ENCODE measurements at places on chromosomes 1 and 21.

GRCh38 chr1:233514946-233515391, 98.9 kb upstream of the KCNK1 start:
- no peak for DNase-seq

GRCh38 chr1:12380326-12381249, 150.8 kb downstream of the VPS13D start:
- DNase-seq: no peak

DNA sequence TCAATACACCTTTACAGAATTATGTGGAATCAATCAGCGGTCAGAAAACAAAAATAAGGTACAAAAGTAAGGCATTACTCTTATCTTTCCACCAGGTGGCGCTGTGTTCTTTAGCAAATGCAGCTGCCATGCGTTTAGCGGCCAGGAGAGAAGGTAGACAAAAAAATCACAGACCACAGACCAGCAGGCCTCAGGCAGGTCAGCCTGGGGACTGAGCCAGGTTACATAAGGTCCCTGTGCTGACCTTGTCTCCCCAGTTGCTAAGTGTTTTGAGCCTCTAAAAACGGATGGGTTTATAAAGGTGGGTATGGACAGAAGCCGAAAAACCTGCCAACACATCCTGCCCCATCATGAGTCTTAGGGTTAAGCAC, 2.8 kb downstream of the RGS16 start:
- no peak for DNase-seq

DNA sequence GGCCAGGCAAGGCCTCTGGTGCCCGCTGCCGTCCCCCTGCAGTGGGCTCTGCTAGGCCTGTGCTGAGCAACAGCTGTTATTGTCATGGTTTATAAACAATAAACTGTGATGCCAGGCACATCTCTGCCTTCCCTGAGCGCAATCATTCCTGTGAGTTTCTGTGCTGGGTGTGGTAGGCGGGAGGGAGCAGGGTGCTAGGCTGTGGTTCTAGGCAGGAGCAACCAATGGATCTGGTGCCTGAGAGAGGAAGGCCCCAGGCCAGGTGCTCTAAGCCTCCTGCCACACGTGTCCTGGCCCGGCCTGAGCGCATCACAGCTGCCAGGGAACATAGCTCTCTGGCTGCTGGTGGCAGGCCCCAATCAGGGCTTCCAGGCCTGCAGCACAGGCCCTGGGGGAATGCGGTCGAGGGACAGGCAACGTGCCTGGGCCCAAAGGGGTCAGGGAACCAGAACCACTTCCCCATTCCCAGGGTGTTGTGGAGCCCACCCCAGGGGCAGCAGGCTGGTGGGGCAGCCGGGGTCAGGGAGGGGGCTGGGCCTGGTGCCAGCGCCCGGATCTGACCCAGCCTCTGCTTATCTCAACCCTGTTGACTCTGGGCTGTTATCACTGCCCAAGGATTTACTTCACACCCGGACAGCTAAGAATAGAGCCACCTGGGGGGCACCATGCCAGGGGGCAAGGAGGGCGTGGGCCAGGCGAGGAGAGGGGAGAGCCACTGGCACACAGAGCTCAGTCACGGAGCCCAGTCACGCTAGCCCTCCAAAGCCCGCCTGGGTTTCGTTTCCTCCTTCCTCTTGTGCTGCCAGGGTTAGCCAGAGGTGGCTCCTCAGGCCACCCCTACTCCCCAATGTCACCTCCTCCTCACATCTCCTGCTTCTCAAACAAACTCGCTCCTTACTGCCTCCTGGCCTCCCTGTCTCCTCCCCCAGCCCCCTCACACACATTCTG, 11.5 kb downstream of the TRIM46 start:
- DNase-seq: no peak

GRCh38 chr1:23557471-23558124, 1.7 kb downstream of the ID3 start:
- DNase-seq: no peak

- DNase-seq: no peak
Measured at GRCh38 chr1:64343105-64343822, 126.7 kb upstream of the CACHD1 start.

DNA sequence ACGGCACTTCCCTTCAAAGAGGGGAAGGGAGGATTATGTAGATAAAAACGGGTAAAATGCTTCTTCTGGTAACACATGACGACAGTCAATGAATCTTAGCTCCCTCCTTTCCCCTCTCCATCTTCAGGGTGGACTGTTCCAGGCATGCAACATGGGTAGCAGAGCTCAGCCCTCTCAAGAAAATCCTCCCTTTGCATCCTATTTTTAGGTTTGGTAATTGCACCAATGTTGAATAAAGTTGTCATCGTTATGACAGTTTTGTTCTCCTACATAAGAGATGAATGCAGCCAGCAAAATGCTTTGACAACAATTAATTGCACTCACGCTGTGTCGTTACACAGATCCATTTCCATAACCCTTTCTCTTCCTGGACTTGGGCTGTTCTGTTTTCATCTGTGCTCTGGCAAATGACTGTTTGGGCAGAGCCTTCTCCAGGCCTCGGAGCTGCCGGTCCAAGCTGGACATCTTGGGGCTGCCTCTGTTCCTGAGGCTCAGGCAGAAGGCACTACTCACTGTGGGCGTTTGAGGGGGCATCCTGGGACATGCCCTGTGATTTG, 127.6 kb downstream of the CNIH3 start:
- no peak for DNase-seq

DNA sequence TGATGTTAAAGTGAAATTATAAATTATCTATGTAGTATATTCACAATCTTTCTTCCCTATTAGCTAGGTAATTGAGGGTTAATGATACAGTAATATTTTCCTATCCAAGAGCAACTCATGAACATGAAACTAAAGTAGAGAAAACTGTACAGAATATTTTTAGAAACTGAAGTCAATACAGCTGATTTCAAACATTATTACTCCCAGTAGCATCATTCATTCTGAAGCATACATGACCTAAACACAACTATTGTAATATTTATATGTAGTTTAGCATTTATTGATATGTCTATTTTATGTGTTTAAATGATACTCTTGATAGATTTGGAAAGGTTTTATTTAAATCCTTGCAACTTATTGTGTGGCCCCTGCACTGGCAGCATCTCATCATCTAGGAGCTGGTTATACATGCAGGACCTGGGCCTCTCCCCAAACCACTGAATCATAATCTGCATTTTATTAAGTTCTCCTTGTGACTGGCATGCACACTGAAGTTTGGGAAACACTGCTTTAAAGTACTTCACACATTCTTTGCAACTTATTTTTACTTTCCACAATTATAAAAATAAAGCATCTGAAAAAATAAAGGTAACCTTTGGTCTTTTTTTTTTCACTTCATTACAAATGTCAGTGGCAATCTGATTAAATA, 199.9 kb downstream of the LRRC40 start:
- no peak for DNase-seq

GRCh38 chr1:207418351-207418750, 35.8 kb upstream of the CR2 start:
- no peak for DNase-seq

DNA sequence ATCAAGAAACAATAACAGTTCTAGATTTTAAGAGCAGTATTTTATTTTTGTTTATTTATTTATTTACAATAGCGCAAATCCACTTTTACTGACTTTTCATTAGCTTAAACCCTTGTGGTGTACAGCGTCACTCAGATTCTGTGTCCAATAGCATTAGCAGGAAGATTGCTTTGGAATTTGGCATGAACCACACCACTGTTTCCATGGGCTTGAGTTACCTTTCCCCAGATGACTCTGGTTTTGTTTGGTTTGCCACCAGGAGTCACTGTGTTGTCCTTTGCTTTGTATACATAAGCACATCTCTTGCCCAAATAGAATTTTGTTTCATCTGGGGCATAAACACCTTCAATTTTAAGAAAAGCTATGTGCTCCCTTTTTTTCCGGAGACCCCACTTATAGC, 25.9 kb upstream of the SNRPE start:
- DNase-seq: no peak

GRCh38 chr21:36047139-36047538, 13.2 kb downstream of the SETD4 start:
- no peak for DNase-seq

GRCh38 chr21:25025596-25025995, 581.7 kb downstream of the MRPL39 start:
- no peak for DNase-seq

DNA sequence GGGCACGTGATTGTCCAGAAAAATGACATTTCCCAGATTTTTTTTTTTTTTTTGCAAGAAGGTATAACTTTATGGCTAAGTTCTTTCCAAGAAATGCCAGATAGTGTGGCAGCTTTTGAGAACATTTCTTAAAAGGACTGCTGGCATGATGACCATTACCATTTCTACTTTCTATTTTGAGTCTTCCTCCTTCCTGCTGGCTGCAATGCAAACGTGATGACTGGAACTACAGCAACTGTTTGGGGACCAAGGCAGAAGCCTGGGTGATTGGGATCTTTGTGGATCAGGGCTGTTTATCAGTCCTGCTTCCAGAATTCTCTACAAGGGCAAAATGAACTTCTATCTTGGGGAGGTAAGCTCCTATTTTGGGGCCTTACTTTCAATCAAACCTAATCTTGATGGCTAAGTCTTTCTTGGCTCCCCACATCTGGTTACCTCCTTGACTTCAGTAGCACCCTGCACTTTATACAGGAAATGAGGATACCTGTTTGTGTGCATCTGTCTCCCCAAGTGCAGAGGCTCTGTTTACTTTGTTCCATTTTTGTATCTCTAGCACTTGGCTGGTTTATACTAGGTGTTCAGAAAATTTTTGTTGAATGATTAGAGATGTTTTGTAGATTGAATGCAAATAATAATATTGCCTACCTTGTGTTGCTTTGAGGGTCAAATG, 3.7 kb upstream of the DDX20 start:
- no peak for DNase-seq

DNA sequence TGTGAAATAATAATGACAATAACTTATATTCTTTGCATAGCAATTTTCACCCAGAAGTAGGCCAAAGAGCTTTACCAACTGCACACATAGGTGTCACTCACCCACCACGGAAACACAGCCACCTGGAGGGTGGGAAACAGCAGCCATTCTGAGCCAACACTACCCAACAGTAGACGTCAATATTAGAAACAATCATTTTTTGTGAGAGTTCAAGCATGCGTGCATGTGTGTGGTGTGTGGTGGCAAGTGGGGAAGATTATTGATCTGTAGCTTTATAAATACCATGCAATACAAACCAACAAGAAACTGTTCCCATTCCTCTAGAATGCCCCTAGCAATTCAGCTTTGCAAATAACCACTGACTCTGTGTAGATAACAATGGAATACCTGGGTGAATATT, 19.1 kb downstream of the PROX1 start:
- DNase-seq: no peak

- no peak for DNase-seq
Measured at GRCh38 chr1:201063145-201063544, 39.6 kb upstream of the KIF21B start.

- no peak for DNase-seq
Measured at GRCh38 chr1:116130356-116130755, 19.2 kb downstream of the MAB21L3 start.

DNA sequence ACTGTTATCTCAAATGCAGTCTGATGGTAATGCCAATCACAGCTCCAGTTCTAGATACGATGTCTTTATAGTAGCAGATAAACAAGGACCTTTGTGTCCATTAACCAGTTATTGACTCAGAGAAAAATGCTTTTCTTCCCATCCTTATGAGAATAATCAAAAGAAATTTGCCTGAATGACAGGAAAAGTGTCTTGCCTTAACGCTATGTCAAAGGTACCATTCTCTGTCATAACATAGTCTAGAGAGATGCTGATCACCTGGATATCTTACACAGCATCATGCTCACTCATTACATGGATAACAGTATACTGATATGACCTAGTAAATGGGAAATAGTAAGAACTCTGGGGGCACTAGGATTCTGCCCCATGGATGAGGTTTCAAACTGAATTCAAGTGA, 151.7 kb upstream of the NEGR1 start:
- no peak for DNase-seq

DNA sequence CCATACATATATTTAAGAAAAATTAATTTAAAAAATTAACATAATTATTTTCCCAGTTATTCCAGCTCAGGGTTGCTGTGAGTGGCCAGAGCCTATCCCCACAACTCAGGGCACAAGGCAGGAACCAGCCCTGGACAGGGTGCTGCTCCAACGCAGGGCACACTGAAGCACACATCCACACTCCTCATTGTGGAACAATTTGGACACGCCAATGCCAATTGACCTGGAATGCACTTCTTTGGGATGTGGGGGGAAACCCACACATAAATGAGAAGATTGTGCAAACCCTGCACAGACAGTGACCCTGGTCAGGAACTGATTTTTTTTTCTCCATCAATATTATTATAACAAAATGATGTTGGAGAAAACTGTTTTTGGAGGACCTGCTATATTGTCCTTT, 23.4 kb downstream of the SAMSN1 start:
- no peak for DNase-seq

- DNase-seq: no peak
Measured at GRCh38 chr1:77739235-77739634, 20.4 kb downstream of the USP33 start.

GRCh38 chr21:45875416-45875760, 106.2 kb upstream of the COL6A1 start:
- DNase-seq: no peak

DNA sequence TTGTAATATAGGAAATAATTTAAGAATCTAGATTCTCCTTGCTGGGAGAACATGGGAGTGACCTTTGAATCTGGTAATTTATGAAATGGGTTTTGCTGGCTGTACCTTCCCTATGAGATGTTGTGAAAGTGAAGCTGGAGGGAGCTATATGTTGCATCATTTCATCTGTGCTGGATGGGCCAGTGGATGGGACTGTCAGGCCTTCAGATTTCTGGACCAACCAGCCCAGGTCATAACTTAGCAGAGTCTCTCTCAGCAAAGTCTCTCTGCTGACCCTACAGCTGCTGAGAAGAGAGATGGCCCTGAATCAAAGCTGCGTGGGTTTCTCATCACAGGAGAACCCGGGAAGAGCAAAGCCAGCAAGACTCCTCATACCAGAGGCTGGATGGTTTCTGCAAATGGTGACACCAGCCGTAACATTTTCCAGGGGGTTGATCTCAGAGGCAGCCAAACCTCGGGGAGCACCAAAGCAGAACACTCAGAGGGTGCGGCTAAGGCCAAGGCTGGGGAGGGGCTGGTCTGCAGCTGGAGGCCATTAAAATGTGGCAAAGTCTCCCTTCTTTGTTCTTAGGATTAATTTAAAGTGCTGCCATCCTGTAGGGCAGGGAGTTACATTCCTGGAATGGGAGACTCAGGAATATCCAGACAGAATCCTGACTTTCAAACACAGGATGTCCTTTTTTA, 18.2 kb upstream of the PTGFRN start:
- no peak for DNase-seq

DNA sequence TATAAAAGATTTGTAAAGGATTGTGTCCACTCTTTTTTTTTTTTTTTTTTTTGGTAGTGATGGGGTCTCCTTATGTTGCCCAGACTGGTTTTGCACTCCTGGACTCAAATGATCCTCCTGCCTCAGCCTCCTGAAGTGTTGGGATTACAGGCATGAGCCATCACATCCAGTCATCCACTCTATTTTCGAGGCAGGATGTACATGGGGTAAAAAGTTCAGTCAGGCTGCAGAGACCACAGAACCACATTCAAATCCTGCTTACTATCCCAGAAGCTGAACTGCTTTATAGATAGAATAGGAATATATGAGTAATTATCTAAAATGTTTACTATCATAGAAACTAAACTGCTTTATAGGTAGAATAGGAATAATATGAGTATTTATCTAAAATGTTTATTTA, 26.0 kb upstream of the KCNK2 start:
- no peak for DNase-seq
